ENCODE measurements at places on chromosomes 1 and 21.
A peak's percentile ranks its signal among the peaks of the same experiment; 100 is the strongest.

DNA sequence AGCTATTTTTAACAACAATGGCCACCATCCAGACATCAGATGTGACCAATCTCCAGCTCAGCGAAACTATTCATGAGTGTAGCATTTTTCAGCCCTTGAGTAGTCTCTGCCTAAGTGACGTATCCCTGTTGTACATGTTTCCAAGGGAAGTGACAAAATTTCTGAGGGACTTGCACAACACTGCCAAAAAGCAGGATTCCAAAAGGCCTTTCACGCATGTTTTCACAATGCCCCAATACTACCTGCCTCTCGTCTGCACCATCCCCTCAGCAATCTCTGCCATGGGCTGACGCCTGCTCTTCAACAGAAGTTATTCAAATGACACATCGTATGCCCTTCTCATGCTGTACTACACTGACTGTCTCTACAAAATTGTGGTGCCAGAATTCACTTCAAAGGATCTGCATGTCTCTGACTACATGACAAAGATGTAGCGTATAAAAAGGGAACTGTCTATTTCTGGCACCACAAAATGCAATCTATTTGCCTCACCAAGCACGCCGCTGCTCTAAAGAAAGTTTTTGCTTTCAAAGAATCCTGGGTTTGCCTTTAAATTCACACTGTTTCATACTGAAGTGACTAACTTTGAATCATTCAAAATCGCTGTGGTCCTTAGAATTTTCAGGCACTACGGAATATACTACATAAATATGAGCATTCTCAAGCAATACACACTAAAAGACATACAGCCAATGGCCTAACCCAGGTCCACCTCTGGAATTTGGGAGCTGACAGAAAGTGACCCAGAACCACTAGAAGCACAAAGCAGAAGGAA, 32.9 kb downstream of the JAK1 start:
- DNase-seq, result peak; percentile 45

GRCh38 chr1:11708554-11709350, 17.2 kb downstream of the DRAXIN start:
- no peak for DNase-seq

DNA sequence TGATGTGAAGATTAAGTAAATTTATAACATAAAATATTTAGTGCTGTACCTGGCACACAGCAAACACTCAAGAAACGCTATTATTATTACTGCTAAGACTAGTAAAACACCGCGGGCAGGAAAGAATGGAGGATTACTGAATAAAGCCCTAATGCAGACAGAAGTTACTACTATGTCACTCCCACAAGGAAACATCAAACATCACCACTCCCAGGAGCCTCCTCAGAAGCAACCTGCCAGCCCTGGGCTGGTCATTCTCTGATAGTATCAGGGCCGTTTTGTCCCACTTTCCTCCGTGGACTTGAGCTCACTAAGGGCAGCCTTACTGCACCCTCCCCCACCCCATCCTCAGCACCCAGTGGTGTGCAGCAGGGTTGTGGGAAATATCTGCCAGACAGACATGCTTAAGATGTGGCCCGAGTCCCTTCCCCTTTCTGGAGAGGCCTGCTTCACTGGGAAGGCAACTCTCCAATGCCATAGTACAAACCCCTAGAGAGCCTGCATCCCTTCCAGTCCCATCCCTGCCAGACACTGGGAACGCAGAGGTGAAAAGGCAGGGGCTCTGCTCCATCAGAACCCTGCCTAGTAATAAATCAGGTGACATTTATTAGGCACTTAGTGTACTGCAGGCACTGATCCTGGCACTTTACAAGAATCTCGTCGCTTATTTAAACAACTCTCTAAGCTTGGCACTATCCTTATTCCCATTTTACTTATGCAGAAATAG, 41.7 kb upstream of the ECE1 start:
- DNase-seq, result no peak

DNA sequence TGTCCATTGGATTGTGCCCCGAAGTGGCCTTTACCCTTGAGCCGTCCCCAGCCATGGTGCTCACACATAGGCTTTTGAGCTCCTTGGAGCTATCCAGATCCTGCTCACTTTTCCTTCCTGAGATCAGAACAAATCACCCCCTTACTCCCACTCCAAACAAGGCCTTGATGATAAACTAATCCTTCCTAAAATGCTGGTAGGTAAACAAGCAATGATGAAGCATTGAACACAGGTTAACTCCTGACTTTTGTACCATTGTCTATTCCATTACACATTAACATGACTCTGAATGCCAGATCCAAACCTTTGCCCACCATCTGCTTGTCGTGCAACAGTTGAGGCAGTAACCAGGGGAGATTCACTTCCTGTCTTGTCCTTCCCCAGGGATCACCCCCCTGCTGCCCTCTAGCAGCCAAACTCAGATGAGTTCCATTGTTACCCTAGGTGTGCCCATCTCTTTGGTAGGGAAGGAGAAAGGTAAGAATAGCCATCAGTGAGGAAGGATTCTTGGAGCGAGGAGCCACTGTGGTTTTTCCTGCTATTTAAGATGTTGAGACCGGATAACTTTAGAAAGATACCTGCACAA, 79.5 kb upstream of the DNAJC6 start:
- no peak for DNase-seq

- DNase-seq, result no peak
Measured at GRCh38 chr1:221723848-221724236, 18.0 kb downstream of the DUSP10 start.

GRCh38 chr1:82160903-82161302, 360.2 kb downstream of the ADGRL2 start:
- DNase-seq, result no peak

DNA sequence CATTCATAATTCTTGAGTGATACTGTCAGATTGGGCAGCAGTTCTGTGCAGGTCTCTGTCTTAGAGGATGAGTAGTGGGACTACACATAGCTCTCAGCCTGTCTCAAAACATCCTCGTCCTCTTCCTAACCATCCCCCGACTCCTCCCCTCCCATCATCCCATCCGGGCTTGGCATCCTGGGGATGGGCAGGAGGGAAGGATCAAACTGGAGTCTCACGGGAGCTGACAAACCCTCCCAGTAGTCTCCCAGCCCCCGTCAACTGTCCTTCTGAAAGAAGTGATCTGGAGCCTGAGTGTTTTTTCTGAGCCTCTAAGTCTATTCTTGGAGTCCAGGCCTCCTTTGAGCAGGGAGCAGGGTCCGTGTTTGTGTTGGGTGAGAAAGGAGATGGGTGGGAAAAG, 102.0 kb downstream of the PAX7 start:
- DNase-seq, result no peak

- no peak for DNase-seq
Measured at GRCh38 chr21:37753122-37753599, 163.1 kb downstream of the KCNJ6 start.

DNA sequence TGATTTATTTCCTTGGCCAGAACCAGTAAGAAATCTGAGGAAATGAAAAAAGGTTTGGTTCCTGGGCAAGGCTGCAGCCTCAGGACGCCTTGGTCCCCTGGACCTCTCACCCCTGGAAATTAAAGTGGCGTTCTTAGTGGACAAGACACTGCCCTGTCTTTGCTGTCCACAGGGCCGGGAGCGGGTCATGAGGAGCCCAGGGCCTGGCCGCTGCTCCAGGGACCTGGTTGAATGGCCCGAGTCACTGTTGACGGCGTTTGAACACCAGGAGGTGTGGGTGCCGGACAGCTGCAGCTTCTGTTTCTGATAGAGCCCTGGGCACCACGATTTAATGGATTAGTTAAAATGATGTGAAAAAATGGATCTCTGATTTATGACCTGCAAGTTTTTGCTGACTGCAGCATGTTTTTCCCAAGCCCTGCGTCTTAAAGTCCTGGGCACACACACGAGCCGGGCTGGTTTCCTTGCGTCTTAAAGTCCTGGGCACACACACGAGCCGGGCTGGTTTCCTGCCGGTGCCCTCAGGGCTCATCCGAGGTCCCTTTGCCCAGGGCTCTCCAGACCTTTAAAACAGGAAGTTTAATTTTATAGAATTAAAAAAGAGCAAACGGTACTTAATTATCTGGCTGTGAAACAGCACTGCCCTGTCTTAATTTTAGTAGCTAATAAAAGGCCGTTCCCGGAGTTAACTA, 74.1 kb upstream of the ACTRT2 start:
- DNase-seq, result no peak

DNA sequence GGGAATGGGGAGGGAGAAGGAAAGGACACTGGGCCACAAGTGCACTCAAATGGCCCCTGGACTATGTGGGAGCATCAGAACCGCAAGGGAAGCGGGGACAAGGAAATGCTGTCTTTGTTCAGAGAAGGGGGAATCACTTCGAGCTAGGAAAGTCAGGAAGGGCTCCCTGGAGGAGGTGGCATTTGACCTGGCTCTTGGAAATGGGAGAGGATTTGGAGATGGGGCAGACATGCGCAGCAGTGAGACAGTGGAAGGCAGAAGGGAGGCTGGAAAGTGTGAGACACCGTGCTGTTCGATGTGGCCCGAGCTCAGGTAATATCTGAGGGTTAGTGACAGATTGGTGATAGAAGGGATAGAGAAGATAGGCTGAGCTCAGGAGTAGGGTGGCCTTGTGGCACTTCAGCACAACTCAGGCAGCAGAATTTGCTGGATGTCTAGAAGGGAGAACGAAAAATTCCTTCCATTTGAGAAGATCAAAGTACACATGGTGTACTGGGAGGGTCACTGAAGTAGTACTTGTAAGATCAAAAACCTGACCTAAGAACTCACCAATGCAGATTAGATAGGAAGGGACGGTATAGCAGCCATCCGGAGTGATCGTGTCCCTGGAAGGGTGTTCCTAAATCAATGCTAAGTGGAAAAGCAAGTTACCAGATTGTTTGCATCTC, 25.4 kb downstream of the SLC1A7 start:
- DNase-seq, result no peak

- no peak for DNase-seq
Measured at GRCh38 chr1:33307494-33307864, 13.4 kb downstream of the A3GALT2 start.

GRCh38 chr1:42552636-42553035, 89.5 kb downstream of the CCDC30 start:
- DNase-seq, result no peak

DNA sequence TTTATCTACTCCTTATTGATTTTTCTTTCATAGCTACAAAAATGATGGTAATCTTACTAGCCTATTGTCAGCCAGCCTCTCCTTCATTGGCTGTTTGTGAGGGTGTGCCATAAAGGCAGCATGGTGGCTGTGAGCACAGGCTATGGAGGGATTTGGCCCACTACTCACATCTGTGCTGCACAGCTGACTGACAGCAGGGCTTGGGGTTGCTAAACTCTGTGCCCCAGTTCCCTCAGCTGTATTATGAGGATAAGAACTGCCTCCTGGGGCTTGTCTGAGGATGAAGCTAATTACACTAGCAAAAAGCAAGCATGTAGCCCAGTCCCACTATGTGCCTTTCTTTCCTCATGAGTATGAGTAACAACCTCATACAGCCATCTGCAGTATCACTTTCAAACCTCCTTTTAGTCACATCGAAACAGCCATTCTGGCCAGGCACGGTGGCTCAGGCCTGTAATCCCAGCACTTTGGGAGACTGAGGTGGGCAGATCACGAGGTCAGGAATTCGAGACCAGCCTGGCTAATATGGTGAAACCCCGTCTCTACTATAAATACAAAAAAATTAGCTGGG, 66.2 kb downstream of the COQ8A start:
- no peak for DNase-seq

DNA sequence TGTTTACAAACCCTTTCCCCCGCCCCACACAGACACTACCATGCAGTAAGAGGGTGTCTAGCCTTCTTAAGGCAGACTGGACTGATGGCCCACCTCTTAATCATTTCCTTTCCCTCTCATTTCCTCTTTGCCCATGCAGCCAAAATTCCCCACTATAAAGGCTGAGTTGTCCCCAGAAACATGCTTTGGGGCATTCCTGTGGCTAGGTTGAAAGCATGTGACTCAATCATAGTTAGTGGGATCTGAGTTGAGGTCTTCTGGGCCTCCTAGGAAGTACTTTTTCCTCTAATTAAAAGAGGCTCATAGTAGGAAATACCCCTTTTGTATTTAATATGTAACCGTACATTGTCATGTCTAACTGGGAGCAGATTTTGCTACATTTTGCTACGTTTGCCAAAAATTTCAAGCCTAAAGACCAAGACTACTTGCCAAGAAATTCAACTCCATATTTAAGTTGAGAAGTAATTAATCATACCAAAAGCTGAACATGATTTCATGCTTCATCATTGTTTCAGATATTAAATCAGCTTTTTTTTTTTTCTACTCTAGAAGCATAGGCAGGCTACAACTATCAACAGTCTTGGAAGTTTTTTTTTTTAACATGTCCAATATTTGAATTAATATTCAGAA, 174.7 kb downstream of the ADGRL4 start:
- DNase-seq, result no peak

- no peak for DNase-seq
Measured at GRCh38 chr1:200938955-200939354, 44.3 kb downstream of the INAVA start.

DNA sequence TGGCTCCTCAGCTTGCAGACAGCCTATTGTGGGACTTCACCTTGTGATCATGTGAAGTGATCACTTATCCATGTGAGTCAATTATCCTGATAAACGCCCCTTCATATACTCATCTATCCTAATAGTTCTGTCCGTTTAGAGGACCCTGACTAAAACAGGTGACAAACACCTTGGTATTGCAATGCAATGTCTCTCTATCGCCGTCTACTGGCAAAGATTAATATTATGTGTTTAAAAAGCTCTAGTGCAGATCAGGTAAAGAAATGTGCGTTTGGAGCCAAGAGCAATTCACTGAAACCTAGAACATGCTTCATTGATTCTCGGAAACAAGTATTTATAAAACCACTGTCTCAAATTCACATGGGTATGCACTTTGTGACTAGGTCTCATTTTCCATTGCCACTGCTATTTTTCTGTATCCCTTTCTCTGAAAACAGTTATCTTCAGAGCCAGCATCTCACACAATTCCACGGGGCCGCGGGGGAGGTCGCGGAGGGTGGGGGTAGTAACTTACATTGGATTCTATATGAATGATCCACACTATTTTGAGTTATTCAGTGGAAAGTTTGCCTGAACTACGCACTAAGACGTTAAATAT, 554.6 kb upstream of the NCAM2 start:
- no peak for DNase-seq

GRCh38 chr1:108703939-108704338, 8.8 kb upstream of the FNDC7 start:
- DNase-seq, result peak; percentile 61

- no peak for DNase-seq
Measured at GRCh38 chr1:155339515-155340097, 18.9 kb downstream of the RUSC1 start.

- DNase-seq, result no peak
Measured at GRCh38 chr1:247647864-247648263, 31.7 kb downstream of the OR13G1 start.

GRCh38 chr21:25709684-25710265, 24.9 kb downstream of the ATP5PF start:
- no peak for DNase-seq

GRCh38 chr21:25732091-25732760, 2.5 kb downstream of the ATP5PF start:
- DNase-seq, result no peak

GRCh38 chr1:208965351-208965750, 618.2 kb upstream of the CAMK1G start:
- DNase-seq, result no peak

GRCh38 chr1:63892632-63893395, 119.0 kb downstream of the ROR1 start:
- no peak for DNase-seq

- DNase-seq, result no peak
Measured at GRCh38 chr1:159196543-159196942, 8.1 kb upstream of the ACKR1 start.

GRCh38 chr21:17433730-17434129, 79.1 kb upstream of the CXADR start:
- DNase-seq, result no peak

- DNase-seq, result no peak
Measured at GRCh38 chr1:201215531-201216357, 25.1 kb downstream of the IGFN1 start.

- no peak for DNase-seq
Measured at GRCh38 chr21:34135330-34135729, 62.0 kb downstream of the MRPS6 start.

All from CD4-positive, alpha-beta T cell treated with Interleukin-4 for 4 hours (primary cell).